Gastroesophageal sphincter (tissue), 4 donors: ENCODE measurements at places on chromosomes 4 and X. TPM values are rescaled to one million over a fixed set of nuclear protein-coding genes. Genes with fewer than 3 reads are reported as not detected.

GRCh38 chr4:112321776-112322684, 24.9 kb downstream of the ALPK1 start:
- no peak for ATAC-seq

DNA sequence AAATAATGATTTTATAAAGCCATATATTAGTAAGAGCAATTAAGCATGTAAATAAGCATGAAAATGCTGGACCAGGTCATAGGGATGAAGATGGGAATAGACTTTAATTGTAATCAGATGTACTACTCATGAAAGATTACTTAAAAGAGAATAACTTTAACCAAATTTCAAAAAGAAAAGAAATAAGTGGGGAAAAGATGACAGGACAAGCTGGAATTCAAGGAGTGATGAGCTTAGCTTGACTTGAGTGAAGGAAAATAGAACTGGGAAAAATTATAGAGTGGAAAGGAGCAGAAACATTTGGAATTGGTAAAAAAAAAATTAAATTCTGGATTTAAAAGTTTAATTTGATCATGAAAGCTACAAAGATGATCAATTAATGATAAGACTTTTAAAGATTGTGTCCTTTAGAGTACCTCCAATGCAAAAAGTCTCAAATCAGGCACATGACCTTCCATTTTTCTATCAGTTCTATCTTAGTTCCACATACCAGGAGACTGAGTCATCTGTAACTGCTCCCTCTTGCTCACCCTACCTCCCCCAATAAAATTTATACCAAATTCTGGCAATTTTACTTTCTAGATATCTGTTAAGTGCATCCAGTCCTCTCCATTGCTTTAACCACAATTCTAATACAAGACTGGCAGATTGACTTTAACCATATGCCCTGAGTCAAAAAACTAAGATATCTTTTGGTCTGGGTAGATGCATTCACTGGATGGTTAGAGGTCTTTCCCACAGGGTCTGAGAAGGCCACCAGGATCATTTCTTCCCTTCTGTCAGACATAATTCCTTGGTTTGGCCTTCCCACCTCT, 56.4 kb upstream of the SLIT2 start:
- ATAC-seq = no peak

DNA sequence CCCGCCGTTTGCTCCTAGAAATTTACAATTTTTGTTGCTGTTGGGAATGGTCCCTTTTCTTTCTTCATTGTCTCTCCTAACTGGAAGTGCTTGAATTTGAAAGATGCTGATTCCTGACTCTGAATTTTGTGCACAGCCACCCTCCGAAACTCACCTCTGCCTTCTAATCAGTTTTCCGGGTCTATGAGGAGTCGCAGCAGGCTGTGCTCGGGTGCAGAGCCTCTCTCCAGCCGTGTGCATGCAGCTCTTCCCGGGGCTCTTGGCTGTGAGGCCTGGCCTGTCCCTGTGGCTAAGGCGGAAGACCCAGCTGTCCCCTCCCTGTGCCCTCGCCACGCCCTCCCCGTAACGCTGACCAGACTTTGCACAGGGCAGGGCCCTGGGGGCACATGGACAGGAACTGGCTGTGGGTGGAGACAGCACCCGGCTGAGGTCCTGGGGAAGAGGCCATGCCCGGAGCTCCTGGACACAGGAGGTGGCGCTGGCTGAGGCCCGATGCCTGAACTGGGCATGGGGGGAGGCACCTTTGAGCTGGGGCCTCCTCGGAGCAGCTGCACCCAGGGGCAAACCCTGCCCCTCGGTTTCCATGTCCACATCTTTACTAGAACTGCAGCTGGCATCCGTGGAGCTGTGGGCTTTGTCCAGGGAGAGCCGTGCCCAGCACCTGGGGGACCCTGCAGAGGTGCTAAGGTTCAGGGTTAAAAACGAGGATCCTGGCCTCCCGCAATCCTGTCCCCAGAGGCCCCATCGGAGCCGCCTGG, 32.6 kb upstream of the SPON2 start:
- no peak for ATAC-seq

- peak; percentile 60 for ATAC-seq
Measured at GRCh38 chrX:136268051-136269048, 17.1 kb upstream of the MAP7D3 start.

GRCh38 chr4:74764119-74764518, 30.2 kb downstream of the BTC start:
- no peak for ATAC-seq

Gene S100P
- total RNA-seq = not detected
